ENCODE measurements at places on chromosomes 5 and 9.

GRCh38 chr5:53066088-53066487 is 43.5 kb downstream of the MOCS2 start:
- no peak for DNase-seq

- DNase-seq = no peak
These were observed 144.4 kb upstream of the ANKRD55 start for GRCh38 chr5:56377573-56377972.

DNA sequence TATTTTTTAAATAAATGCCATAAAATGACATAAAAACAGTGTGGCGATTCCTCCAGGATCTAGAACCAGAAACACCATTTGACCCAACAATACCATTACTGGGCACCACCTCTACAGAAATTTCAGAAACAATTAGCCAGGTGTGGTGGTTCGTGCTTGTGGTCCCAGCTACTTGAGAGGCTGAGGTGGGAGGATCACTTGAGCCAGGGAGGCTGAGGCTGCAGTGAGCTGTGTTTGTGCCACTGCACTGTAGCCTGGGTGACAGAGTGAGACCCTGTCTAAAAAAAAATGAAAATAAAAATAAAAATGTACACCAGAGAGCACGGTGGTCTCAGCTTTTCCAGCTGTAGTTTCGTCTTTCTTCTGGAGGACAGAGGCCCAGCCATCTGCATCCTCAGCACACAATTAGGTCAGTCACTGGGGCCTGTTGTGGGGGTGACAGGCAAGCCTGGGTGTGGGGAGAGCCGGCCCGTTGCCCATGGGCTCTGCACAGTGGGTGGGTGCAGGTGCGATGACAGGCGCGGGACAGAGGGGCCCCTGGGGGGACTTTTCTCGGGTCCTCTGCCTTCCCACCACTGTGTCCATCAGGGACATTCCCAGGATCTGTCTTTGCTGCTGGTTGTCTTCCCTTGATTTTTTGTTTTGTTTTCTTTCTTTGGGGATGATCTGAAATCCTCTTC is 9.8 kb downstream of the COL5A1 start:
- DNase-seq = no peak

DNA sequence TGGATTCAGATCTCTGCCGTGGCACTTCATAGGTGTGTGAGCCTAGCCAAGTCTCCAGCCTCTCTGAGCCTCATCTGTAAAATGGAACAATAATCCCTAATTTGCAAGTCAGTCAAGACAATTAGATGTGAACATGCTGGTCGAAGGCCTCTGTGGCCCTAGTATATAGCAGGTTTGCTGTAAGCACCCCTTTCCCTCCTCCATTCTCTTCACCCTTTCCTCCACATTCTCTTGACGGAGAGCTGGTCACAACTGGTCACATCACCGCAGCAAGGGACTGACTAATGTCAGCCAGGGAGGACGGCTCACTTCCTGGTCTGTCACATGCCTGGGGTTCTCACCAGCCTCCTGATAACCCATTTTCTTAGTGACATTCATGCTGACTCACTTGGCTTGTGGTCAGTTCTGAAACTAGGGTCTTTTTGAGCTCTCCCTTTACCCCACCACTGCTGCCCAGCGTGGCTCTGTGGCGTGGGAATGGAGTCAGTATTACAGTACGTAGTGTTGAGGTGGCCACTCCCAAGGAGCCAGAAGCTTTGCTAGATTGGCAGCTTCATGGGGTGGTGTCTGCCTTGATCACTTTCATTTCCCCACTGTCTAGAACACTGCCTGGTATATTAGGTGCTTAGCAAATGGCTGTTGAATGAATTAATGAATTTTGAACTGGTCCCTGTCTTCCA is 47.8 kb downstream of the ERGIC1 start:
- DNase-seq = no peak
